ENCODE measurements at places on chromosomes 1 and 21. TPM values are rescaled to one million over a fixed set of nuclear protein-coding genes. Genes with fewer than 3 reads are reported as not detected.

- no peak for DNase-seq
Measured at GRCh38 chr1:55559842-55560241, 344.7 kb upstream of the USP24 start.

DNA sequence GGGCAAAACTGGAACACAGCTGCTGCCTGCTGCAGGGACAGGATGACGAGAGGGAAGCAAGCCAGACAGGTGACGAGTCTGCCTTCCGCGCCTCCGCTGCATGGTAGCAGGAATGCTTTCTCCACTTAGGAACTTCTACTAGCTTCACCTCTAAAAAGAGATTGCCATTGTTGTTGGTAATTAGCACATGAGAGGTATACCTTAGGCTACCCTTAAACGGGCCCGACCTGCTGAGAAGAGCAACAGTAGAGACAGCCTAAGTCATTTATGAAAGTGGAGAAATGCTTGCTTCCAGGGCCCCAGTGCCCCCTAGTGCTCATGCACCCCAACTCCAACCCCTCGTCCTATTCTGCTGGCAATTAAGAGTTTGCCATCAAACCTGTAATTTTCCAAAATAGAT lies 96.9 kb upstream of the AKT3 start:
- no peak for DNase-seq

The GPR153 gene
- 6.3 TPM for polyA plus RNA-seq

GRCh38 chr1:55061000-55061705 lies 21.8 kb downstream of the PCSK9 start:
- DNase-seq = no peak

The FAM43B gene
- 0.02 TPM for polyA plus RNA-seq

The GNG12 gene
- 99.6 TPM for polyA plus RNA-seq

- no peak for DNase-seq
Measured at GRCh38 chr1:173590557-173590956, 12.3 kb downstream of the SLC9C2 start.

DNA sequence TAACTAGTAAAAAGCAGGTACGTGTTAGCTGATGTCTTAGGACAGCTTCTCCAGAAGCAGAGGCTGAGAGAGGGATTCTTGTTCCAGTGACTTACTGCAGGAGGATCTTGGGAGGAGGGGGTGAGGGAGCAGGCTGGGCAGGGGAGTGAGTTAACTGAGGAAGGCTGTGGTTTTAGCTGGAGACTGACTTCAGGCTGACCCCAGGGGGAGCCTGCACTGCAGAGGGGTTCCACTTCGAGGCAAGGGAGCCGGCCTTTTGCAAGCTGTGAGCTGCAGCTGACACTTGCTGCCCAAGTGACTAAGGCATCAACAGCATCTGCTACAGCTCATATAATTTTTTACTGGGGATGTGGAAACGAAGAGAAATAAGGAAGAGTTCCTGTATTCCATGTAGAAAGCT lies 50.4 kb upstream of the SOD1 start:
- DNase-seq = no peak

DNA sequence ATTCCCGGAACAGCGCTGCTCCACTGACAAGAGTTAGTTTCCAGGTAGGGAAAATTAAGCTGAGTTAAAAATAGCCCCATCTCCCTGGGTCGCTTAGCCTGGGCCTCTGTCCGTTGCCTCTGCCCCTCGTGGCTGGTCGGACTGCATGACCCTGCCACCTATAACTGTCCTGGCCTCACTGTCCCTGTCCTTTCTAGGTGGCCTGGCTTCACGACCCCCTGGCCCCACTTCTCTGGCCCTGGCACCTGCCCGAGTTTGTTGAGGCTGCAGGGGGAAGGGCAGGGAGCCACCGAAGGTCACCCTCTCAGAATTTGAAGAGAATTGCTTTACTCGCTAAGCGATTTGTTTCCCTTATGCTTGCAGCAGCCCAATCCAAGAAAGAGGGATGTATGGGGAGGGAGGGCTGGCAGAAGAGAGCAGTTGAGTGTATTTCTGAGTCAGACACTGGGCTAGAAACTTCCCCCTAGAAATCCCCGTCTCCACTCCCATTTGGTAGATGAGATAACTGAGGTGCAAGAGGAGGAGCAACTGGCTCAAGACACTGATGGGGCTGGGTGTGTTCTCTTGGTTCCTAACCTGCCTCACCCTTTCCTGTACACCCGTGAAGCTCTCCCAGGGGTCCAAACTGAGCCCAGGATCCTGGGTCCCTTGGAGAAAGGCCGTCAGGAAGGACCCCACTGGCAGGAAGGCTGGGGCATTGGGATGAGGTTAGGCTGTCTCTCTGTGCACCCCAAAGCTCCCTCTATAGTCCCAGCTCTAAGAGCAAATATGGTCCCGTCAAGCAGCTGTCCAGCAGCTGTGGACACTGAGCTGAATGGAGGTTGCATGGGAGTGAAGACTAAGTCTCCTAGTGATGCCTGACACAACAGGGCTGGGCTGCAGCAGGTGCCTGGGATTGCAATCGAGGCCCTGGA lies 2.9 kb upstream of the EDN2 start:
- no peak for DNase-seq

GRCh38 chr21:28991861-28992525 lies 684 bp downstream of the LTN1 start:
- DNase-seq = no peak

DNA sequence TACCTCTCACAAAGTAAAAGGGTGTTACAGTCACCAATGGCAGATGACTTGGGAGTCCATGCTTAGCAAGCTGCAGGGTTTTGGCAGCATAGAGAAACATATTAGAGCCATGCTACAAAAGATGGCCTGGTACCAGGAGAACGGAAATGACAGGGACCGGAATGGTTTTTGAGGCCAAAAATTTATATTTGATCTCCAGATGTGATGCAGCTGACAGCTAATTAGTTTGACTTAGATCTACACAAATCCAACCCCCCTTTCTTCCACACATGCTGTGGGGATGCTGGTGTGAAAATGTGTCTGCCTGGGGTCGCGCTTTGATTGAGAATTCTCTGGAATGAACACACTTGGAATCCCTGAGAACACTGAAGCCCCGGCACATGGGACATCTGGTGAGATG lies 26.5 kb downstream of the SYF2 start:
- no peak for DNase-seq

The HPCA gene
- polyA plus RNA-seq = not detected

DNA sequence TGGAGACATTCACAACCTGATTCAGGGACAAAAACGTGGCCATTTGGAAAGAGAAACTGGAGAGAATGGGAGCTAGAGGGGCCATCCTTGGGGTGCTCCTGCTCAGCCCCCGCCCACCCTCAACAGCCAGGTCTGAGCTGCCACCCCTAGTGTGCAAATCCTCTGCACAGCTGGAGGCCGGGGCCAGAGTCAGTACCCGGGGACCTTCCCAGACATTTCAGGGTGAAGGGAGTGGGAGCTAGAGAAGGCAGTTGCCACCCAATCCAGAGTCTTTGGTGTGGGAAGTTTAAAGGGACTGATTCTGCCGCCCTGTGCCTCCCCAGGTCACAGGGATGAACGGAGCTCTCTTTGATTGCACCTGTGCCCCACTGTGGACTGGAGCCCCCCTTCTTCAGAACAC lies 397.4 kb downstream of the MATN1 start:
- no peak for DNase-seq

- DNase-seq = no peak
Measured at GRCh38 chr1:100325415-100326324, 26.6 kb upstream of the CDC14A start.

GRCh38 chr1:97506368-97506767 lies 414.5 kb downstream of the DPYD start:
- no peak for DNase-seq

The SAMSN1 gene
- polyA plus RNA-seq = not detected

GRCh38 chr1:69648486-69648885 lies 80.8 kb downstream of the LRRC7 start:
- DNase-seq = no peak

DNA sequence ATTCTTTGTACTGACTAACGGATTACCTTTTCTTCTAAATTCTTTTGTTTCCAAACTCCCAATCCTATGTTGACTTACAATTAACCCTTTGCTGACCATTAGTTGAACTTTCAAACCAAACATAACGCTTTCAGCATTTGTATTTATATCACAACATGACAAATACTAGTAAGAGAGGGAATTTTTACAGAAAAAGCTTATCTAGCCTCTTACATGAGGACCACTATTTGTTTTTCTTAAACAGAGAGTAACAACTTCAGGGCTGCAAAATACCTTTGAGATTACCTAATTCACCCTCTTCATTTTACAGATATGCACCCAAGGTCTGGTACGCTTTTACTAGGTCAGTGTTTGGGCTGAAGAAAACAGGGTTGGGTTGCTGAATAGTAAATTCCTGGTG lies 45.0 kb upstream of the CXADR start:
- no peak for DNase-seq

- no peak for DNase-seq
Measured at GRCh38 chr1:12316331-12316730, 86.5 kb downstream of the VPS13D start.

The DIO1 gene
- not detected for polyA plus RNA-seq

GRCh38 chr1:5620418-5620817 lies 371.8 kb downstream of the NPHP4 start:
- DNase-seq = no peak

The PLA2G4A gene
- polyA plus RNA-seq = 0.48 TPM

- DNase-seq = no peak
Measured at GRCh38 chr1:111837393-111837792, 81.7 kb downstream of the DDX20 start.

DNA sequence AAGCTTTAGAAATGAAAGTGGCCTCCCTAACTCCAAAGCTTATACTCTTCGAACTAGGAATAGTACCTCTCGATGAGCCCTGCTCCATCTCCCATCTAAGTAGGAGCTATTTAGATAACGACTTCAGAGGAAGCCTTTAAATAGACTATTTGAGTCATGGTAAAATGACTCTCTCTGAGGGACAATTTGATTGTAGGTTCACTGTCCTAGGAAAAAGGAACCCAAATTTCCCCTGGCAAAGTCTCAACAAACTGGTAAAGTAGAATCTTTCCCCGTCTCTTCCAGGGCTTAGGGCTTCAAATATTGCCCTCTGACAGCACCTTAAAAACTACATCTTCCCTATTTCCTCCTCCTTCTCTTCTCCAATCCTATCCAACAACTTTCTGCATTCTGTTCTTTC lies 2.0 kb upstream of the FCER1A start:
- no peak for DNase-seq

DNA sequence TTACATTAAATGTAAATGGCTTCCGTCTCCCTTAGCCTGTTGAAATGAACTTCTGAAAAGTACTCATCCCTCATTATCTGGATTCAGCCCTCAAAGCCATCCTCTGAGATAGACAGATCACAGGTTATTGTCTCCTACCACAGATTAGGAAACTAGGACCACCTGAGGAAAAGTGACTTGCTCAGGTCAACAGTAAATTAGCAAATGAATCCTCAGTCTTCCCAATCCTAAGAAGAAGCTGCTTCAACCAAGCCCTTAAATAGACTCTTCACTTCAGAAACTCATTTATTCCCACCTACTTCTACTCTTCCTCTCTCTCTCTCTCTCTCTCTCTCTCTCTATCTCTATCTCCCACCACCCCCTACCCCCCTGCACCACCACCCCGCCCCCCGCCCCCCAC lies 152.3 kb downstream of the DMRTA2 start:
- no peak for DNase-seq

GRCh38 chr1:168601051-168601450 lies 24.6 kb downstream of the XCL1 start:
- no peak for DNase-seq

The LENEP gene
- polyA plus RNA-seq = not detected

The RHD gene
- polyA plus RNA-seq = 0.10 TPM

The INKA2 gene
- polyA plus RNA-seq = 2.3 TPM

DNA sequence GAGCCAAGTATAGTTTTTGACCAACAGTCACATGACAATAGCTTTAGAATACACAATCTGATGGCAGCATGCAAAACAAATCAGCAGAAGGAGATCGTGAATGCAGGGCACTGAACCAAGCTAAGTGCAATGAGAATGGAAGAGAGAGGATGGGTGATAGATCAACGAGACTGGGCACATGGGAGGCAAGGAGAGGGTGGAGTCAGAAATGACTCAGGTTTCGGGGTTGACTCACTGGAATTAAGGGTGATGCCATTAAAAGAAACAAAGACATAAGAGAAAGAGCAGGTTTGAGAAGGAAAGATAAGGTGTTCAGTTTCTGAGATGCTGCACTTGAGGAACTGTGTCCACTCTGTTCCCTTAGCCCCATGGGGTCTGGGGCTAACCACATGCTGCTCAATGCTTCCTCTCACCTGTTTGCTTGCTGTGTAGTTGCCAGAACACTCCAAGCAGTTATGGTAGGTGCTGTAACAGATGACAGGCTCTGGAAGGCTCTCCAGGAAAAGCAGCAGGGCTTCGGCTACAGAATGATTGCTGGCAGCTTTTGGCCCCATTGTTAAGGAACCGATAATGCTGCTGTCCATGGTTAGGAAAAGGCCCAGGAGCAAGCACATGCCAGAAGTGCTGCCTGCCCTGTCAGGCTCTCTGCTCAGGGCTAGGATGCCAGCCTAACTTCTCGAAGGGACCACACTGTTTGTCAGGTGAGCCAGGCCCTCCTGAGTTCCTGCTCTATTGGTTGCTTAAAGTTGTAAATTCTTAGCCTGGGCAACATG lies 6.1 kb upstream of the MTF1 start:
- no peak for DNase-seq

DNA sequence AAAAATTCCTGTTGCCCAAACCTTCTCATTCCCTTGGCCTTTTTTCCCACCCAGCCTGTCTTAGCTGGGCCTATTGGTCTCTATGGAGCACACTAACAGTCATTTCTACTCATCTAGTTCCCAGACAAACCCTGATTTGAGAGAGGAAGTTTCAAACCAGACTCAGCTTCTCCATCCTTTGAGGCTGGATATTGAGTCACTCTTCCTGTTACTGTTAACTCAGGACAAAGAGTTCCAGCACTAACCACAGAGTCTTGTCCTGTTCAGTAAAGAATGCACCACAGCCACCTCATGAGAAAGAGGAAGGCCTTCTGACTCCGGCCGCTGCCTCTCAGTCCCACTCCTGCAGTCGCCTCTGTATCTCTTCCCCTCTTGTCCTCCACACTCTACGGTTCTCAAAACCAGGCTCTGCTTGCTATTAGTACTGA lies 137.8 kb downstream of the PTPRC start:
- peak; percentile 96 for DNase-seq

DNA sequence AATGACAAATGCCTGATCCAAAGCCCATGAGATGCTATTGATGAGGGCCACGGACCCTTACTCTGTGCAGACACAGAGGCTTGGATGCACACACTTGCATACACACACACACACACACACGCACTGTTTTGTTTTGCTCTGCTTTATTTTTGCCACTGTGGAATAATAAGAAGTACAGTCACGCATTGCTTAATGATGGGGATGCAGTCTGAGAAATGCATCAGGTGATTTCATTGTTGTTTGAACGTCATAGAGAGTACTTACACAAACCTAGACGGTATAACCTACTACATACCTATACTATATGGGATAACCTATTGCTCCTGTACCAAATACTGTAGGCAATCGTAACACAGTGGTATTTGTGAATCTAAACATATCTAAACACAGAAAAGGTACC lies 104.4 kb downstream of the RHOU start:
- DNase-seq = no peak

DNA sequence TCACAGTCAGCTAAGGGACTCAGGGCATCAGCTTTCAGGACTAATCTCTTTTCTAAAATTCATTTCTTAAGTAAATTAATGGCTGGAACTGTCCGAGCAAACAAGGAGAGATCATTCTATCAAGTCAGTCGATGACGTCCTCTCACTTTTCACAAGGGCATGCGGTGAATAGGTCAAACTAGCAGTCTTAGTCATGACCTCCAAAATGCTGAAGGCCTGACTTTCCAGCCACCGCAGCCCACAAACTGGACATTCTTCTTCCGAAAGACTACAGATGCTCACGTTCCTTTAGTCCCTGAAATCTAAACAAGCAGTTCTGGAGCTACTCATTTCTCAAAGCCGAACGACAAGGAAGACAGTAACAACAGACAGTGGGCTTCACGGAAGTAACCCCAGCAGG lies 127.9 kb downstream of the TIAM1 start:
- DNase-seq = no peak

The HTR6 gene
- polyA plus RNA-seq = not detected

The CACNA1E gene
- polyA plus RNA-seq = not detected
